ENCODE measurements at places on chromosomes 3 and 15. TPM values are rescaled to one million over a fixed set of nuclear protein-coding genes. Genes with fewer than 3 reads are reported as not detected.
A peak's percentile ranks its signal among the peaks of the same experiment; 100 is the strongest.

The SYNPR gene
- total RNA-seq = not detected

DNA sequence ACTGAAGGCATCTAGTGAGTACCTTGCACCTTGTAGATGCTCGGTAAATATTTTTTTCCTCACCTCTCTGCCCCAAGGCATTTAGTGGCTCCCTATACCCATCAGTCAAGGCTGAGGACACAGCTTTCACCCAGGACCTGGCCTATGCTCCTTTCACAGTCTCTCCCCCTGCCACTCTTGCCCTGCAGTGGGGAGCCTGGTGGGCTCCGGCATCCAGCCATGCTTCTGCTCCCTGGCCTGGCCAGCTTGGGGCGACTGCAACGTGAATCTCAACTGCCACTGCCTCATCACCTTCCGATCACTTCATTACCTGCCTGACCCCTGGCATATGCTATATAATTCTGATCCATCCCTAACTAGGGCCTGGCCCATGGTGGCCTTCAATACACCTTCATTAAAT is 735 bp upstream of the CX3CR1 start:
- DNase-seq = no peak
- H3K27me3 ChIP-seq = no peaks in the 10 kb centered on the region
- peaks cover 15% of the 10 kb centered on the region for H3K4me1 ChIP-seq
- no peaks in the 10 kb centered on the region for H3K36me3 ChIP-seq
- H3K27ac ChIP-seq = no peak overlapping the region

The TMCO5A gene
- total RNA-seq = not detected

DNA sequence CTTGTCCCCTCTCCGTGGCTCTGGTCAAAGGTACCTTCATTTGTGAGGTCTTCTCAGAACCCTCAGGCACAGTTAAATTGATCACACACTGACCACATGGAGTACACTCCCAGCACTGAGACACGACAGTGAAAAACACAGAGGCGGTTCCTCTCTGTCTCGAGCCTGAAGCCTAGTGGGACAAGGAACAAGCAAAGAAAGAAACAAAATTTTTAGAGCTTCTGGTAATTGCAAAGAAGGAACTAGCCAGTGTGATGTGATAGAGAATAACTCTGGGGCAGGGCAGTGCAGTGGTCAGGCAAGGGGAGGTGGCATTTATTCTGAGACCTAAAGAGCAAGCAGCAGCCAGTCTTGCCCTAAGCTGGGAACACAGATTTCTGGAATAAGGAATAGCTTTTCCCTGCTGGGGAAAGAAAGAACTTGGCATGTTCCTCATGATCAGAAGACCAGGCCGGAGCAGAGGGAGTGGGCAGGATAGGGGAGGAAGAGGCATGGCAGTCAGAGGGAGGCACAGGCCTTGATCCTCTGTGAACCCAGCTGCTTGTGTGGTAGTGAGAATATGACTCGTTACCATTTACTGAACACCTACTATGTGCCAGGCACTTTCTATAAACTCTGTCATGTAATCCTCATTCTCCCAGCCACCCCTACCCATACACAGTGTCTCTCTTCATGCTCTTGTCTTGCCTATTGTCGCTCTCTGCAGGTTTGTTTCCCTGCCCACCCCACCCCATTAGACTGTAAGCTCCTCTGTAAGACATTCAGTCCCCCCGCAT is 262.3 kb upstream of the HES1 start:
- H3K4me3 ChIP-seq = no peak overlapping the region
- H3K27me3 ChIP-seq = peaks cover 22% of the 10 kb centered on the region
- no peak for DNase-seq

The FOXB1 gene
- 1.5 TPM for total RNA-seq

DNA sequence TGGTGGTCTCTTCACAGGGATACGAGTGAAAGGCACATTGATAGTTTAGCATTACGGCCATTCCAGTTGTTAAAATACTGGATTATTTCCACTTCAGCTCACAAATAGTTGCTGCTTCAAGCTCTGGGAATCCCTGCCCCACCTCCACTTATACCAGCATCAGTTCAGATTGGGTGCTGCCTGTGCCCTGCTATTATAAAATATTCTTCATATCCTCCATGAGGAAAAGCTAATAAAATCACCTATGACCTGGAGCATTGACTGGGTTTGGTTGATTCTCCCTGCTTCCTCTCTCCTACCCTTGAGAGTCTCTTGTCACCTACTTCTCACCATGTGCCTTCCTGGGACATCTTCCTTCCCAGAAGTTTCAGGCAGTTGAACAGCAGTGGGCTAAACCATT is 529.0 kb downstream of the MCTP2 start:
- H3K36me3 ChIP-seq = no peaks in the 10 kb centered on the region
- no peak overlapping the region for H3K4me3 ChIP-seq
- H3K4me1 ChIP-seq = no peaks in the 10 kb centered on the region
- no peaks in the 10 kb centered on the region for H3K27me3 ChIP-seq
- DNase-seq = no peak

- H3K4me3 ChIP-seq = no peak overlapping the region
- no peaks in the 10 kb centered on the region for H3K4me1 ChIP-seq
- no peak for DNase-seq
- no peak overlapping the region for H3K27ac ChIP-seq
- no peaks in the 10 kb centered on the region for H3K27me3 ChIP-seq
- peaks cover 72% of the 10 kb centered on the region for H3K36me3 ChIP-seq
These were observed 24.5 kb downstream of the QTRT2 start for GRCh38 chr3:114081037-114081436.

The STRA6 gene
- total RNA-seq = not detected

GRCh38 chr3:152284906-152285305 is 16.2 kb downstream of the MBNL1 start:
- H3K4me3 ChIP-seq = peak overlapping the region; percentile 56
- DNase-seq = no peak
- H3K27ac ChIP-seq = peak overlapping the region; percentile 68

The BNC1 gene
- not detected for total RNA-seq

- peaks cover 28% of the 10 kb centered on the region for H3K27me3 ChIP-seq
- H3K27ac ChIP-seq = no peak overlapping the region
- no peak for DNase-seq
- no peaks in the 10 kb centered on the region for H3K36me3 ChIP-seq
- H3K4me3 ChIP-seq = peak overlapping the region; percentile 58
These were observed 888 bp downstream of the PPP2R3A start for GRCh38 chr3:135966271-135966961.

- H3K27me3 ChIP-seq = no peaks in the 10 kb centered on the region
- no peak overlapping the region for H3K4me3 ChIP-seq
- DNase-seq = no peak
- no peaks in the 10 kb centered on the region for H3K36me3 ChIP-seq
These were observed 53.6 kb downstream of the BHLHE40 start for GRCh38 chr3:5032844-5033243.

DNA sequence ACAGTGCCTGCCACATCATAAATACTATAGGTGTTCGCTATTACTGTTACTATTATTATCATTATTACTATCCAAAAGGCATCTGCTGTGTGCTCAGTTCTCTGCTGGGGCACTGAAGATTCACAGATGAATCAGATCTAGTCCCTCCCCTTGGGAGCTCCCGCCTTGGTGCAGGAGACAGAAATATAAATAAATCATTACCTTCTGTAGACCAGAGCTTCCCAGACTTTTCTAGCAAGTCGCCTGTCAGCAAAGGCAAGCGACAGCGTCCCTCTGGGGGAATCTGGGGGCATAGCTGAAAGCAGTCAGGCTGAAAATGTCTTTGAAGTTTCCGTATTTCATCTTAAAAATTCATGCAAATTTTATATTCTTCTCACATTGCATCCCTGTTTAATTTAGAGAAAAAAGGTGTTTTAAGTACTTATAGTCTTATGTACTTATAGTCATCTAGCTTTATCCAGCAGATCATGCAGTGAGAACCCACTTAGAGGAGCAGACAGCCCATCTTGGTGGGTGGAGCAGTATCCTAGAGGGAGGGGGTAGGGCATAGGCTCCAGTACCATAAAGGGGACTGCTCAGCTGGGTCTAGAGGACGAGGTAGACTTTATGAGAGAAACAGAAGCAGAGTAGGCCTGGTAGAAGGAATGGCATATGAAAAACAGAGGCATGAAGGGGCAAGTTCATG is 10.4 kb upstream of the BRPF1 start:
- H3K4me1 ChIP-seq = peaks cover 4% of the 10 kb centered on the region
- no peak overlapping the region for H3K27ac ChIP-seq
- H3K27me3 ChIP-seq = no peaks in the 10 kb centered on the region
- DNase-seq = no peak
- no peaks in the 10 kb centered on the region for H3K36me3 ChIP-seq

GRCh38 chr3:54176106-54176505 is 53.8 kb downstream of the CACNA2D3 start:
- H3K27ac ChIP-seq = no peak overlapping the region
- H3K36me3 ChIP-seq = no peaks in the 10 kb centered on the region
- no peak for DNase-seq
- no peaks in the 10 kb centered on the region for H3K27me3 ChIP-seq
- no peaks in the 10 kb centered on the region for H3K4me1 ChIP-seq

DNA sequence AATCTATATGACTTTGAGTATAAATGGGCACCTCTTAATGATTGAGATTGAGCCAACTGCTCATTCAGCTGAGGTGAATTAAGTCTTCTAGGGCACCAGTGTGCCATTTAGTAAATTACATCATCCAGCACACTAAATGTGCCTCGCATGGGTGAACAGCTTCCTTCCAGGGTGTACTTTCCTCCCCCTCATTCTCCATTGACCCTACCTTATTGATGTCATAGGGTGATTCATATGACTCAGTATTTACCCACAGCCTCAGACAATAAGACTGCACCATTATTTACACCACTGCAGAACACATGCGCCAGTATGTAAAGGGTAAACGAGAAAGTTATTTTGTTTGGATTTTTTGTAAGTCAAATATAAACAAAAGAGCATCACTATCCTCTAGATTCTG is 185.2 kb upstream of the ARL6 start:
- H3K27ac ChIP-seq = no peak overlapping the region
- H3K27me3 ChIP-seq = no peaks in the 10 kb centered on the region
- H3K4me1 ChIP-seq = no peaks in the 10 kb centered on the region
- H3K36me3 ChIP-seq = no peaks in the 10 kb centered on the region
- no peak for DNase-seq
